ENCODE measurements at places on chromosomes 6 and 20. TPM values are rescaled to one million over a fixed set of nuclear protein-coding genes. Genes with fewer than 3 reads are reported as not detected.

Gene TTBK1
- not detected for polyA plus RNA-seq

Gene PRSS16
- polyA plus RNA-seq, result not detected

Gene AK9
- 2.0 TPM for polyA plus RNA-seq

Gene EPB41L1
- 4.2 TPM for polyA plus RNA-seq

Gene REM1
- polyA plus RNA-seq, result 2.8 TPM

Gene ENPP1
- polyA plus RNA-seq, result 0.65 TPM

Gene POU3F2
- not detected for polyA plus RNA-seq

Gene RNF182
- polyA plus RNA-seq, result 0.03 TPM

Gene MCCD1
- polyA plus RNA-seq, result not detected

Gene FKBP1C
- polyA plus RNA-seq, result 0.58 TPM

Gene DZANK1
- 0.42 TPM for polyA plus RNA-seq

Gene SEL1L2
- 0.43 TPM for polyA plus RNA-seq

Gene DUSP15
- 0.04 TPM for polyA plus RNA-seq
